SJSA1 (cell line): ENCODE measurements at places on chromosomes 7 and 10.

DNA sequence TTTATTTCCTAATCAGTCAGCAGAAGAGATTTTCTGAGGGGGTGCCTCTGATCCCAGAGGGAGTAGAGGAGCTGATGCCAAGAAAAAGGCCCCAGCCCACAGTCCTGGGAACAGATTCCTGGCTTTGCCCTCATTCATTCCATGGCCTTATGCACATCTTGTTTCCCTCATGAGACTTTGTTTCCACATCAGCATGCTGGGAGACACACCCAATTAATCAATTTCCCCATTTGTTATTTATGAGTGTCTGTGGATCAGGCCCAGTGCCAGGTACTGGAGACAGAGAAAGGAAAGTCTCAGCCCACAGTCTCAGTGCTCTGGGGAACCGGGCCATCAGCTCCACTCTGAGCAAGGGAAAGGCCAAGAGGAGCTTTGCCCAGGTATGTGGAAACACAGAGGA, 496.2 kb upstream of the ZMIZ1 start:
- H3K4me3 ChIP-seq, result no peak overlapping the region
- H3K36me3 ChIP-seq, result no peaks in the 10 kb centered on the region
- no peaks in the 10 kb centered on the region for H3K27me3 ChIP-seq
- peaks cover 17% of the 10 kb centered on the region for H3K4me1 ChIP-seq
- no peak for DNase-seq
- no peak overlapping the region for H3K27ac ChIP-seq

GRCh38 chr10:126049759-126050700, 153.7 kb downstream of the FANK1 start:
- H3K27me3 ChIP-seq, result no peaks in the 10 kb centered on the region
- DNase-seq, result no peak
- no peaks in the 10 kb centered on the region for H3K36me3 ChIP-seq
- no peaks in the 10 kb centered on the region for H3K4me1 ChIP-seq
- no peak overlapping the region for H3K4me3 ChIP-seq

GRCh38 chr10:22228167-22228938, 10.5 kb upstream of the EBLN1 start:
- DNase-seq, result no peak
- no peaks in the 10 kb centered on the region for H3K27me3 ChIP-seq
- peak overlapping the region; percentile 41 for H3K27ac ChIP-seq
- peaks cover 12% of the 10 kb centered on the region; the same call in 1 of the 2 replicates for H3K4me1 ChIP-seq
- H3K36me3 ChIP-seq, result no peaks in the 10 kb centered on the region

GRCh38 chr7:111470998-111471397, 91.3 kb downstream of the IMMP2L start:
- no peaks in the 10 kb centered on the region for H3K36me3 ChIP-seq
- no peak overlapping the region for H3K27ac ChIP-seq
- H3K27me3 ChIP-seq, result no peaks in the 10 kb centered on the region
- no peak for DNase-seq

DNA sequence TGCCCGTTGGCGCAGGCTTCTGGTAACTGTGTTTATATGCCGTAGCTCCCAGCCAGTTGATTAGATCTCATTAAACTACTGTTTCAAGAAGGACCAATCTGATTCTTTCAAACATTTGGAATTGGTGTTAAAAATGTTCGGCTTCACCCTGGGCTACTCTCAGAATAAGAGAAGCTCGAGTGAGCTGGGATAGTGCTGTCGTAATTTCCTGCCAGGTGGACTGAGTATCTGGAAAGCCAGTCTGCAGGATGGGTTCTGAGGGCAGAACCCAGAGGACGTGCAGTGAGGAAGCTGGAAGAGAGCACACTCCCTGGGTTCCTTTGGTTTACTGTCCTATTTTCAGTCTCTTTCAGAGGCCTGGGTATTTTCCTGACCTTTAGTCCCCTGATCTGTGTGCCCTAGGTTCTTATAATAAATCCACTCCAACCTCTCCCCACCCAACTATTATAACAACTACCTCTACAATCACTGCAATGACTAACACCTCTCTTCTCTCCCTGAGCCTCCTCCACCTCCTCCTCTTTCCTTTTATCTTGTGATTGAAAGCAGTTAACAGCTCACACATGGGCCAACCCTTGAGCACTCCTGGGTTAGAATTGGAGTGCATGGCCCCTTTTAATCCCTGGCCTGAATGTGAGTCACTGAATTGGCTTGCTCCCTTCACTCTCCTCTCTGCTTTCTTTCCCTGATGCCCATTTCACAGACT, 63.0 kb downstream of the AOAH start:
- DNase-seq, result peak; percentile 68
- no peak overlapping the region for H3K4me3 ChIP-seq
- H3K36me3 ChIP-seq, result no peaks in the 10 kb centered on the region
- H3K27ac ChIP-seq, result peak overlapping the region; percentile 100
- peaks cover 58% of the 10 kb centered on the region for H3K4me1 ChIP-seq

DNA sequence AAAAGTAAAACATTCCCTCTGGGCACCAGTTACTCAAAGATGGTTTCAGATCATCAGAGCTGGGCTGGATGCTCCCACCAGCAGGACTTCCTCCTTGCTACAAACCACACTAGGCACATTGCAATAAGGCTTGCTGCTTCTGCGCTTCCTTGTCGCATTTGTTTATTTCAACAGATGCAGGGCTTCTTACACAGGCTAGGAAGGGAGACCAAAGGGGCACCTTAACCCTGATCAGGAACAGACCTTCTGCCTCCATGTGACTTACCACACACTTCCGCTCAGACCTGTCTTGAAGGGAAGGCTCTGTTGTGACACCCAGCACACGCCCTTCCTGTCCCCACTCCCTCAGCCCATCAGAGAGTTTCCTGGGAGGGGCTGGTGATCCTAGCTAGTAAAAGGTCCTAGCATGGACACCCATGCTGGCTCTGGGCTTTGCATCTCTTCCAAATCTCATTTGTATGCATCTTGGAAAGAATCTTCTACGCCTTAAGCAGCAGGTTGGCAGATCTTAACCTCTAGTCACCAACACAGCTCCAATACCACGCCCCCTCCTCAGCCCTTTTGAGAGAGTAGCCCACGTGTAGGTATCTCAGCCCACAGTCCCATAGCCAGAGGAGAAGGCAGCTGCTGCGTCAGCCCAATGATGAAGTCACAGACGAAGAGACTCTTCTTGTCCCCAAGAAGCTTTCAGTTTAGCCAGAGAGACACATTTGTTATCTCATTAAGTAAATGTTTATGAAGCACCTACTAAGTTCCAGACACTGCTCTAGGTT, 47.1 kb upstream of the SVIL start:
- H3K27me3 ChIP-seq, result no peaks in the 10 kb centered on the region
- no peak for DNase-seq
- no peak overlapping the region for H3K27ac ChIP-seq

DNA sequence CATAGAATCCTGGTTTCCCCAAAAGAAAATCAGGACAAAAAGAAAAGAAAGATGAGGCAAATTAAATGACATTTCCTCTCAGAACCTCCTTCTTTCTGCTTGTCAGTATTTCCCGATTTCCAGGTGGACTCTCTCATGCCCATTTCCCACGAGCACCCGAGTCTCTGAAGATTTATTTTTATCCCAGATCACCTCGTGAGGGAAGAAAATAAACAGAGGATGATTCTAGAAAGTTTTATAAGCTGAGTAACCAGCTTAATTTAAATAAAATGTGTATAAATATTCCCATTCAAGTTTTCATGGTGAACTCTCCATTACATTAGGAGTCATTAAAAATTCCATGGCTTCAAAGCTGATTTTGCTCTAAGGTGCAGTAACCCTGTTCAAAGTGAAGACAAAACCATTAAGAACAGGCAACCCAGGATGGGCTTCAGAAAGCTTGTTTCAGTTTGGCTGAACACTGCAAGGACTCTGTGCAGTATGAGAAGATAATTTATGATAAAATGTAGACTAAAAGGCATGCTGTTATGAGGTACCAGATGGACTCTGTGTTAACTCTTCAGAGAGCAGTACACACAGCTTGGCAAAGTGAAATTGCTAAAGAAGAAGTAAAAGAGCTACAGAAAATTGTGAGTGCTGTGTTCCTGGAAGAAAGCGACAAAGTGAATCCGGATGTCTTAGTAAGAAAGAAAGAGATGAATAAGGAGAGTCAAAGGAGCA, 521.3 kb upstream of the LRRN3 start:
- peak overlapping the region; percentile 19; the same call in 1 of the 2 replicates for H3K27ac ChIP-seq
- peaks cover 14% of the 10 kb centered on the region; the same call in 1 of the 2 replicates for H3K4me1 ChIP-seq
- H3K27me3 ChIP-seq, result no peaks in the 10 kb centered on the region
- H3K4me3 ChIP-seq, result no peak overlapping the region
- DNase-seq, result peak; percentile 29

GRCh38 chr7:127983804-127984332, 47.4 kb downstream of the LRRC4 start:
- H3K4me1 ChIP-seq, result peaks cover 17% of the 10 kb centered on the region
- no peak overlapping the region for H3K27ac ChIP-seq
- H3K4me3 ChIP-seq, result no peak overlapping the region
- DNase-seq, result no peak

- H3K4me3 ChIP-seq, result no peak overlapping the region
- H3K27me3 ChIP-seq, result no peaks in the 10 kb centered on the region
- no peaks in the 10 kb centered on the region; the same call in 1 of the 2 replicates for H3K4me1 ChIP-seq
- DNase-seq, result no peak
- H3K27ac ChIP-seq, result no peak overlapping the region
Observed at GRCh38 chr7:47698386-47698785, 116.5 kb upstream of the TNS3 start.

GRCh38 chr7:1124816-1125602, 35.0 kb downstream of the ZFAND2A start:
- no peaks in the 10 kb centered on the region; the same call in 1 of the 2 replicates for H3K36me3 ChIP-seq
- H3K4me1 ChIP-seq, result no peaks in the 10 kb centered on the region
- DNase-seq, result peak; percentile 34
- no peak overlapping the region for H3K27ac ChIP-seq

GRCh38 chr7:22442882-22443369, 57.1 kb downstream of the STEAP1B start:
- no peaks in the 10 kb centered on the region for H3K4me1 ChIP-seq
- H3K36me3 ChIP-seq, result no peaks in the 10 kb centered on the region
- no peak for DNase-seq
- H3K27ac ChIP-seq, result no peak overlapping the region

DNA sequence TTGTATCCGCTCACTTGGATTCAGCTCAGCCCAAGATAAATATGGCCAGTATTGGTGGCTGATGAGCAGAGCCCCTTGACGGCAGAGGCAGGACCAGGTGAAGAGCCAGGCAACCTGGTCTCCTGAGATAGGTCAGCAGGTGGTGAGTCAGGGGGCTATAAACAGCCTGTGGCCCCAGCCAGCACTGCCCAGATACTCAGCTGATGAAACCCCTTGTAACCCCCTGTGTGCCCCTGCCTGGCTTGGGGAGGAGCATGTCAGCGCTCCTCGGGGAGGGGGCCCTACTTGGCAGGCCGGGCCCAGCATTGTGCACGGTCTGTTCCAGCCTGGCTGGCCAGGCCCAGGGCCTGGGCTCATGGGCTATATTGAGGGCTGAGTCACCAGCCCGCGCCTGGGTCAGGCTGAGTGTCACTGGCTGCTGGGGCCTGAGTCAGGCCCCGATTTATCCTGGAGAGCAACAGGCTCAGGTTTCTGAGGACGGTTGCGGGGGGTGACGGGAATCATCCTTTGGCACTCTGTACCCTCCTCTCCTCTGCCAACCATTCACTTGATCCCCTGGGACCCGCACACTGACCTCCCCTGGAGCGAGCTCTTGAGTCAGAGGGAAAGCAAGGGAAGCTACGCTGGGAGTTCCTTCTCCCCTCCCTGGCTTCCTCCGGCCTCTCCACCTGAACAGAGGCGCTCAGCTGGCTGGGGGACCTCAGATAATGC, 2.8 kb upstream of the FLNC start:
- peak overlapping the region; percentile 45 for H3K27ac ChIP-seq
- H3K27me3 ChIP-seq, result no peaks in the 10 kb centered on the region
- H3K4me1 ChIP-seq, result peaks cover 48% of the 10 kb centered on the region
- peaks cover 4% of the 10 kb centered on the region; the same call in 1 of the 2 replicates for H3K36me3 ChIP-seq
- H3K4me3 ChIP-seq, result no peak overlapping the region

DNA sequence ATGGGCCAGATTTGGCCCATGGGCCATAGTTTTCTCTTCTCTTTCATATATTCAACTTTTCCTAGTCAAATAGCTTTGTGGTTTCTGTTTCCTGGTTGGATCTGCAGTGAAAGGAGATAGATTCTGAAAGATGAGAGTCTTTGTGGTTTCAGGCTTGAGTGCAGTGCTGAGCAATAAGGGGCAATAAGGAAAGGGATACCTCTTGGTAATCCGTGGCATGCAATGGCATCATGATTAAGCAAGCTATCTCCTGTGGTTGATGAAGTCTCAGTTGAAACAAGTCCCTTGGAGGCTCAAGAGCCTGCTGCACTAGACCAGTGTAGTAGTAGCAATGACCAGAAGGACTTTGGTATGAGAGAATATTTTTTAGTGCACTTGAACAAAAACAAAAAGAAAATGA, 187.7 kb upstream of the CNTNAP2 start:
- H3K27ac ChIP-seq, result no peak overlapping the region
- no peak overlapping the region for H3K4me3 ChIP-seq
- H3K36me3 ChIP-seq, result no peaks in the 10 kb centered on the region
- no peaks in the 10 kb centered on the region for H3K4me1 ChIP-seq

DNA sequence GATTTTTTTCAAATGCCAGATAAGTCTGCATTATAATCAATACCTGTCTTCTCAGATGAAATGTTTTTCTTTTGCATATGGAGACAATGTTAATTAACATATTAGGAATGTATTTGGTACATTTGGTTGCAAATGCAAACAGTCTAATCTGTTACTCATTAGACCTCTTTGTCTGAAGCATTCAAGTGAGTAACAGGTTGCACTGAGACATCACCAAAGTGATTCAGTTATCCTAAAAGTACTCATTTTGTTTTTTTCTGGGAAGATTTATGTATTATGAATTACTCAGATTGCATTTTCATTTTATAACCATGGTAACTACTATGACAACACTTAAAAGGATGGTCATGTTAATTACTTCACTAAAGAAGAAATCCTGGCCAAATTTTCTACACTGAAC, 513.6 kb downstream of the HTR7 start:
- no peaks in the 10 kb centered on the region for H3K4me1 ChIP-seq
- no peak overlapping the region for H3K4me3 ChIP-seq

DNA sequence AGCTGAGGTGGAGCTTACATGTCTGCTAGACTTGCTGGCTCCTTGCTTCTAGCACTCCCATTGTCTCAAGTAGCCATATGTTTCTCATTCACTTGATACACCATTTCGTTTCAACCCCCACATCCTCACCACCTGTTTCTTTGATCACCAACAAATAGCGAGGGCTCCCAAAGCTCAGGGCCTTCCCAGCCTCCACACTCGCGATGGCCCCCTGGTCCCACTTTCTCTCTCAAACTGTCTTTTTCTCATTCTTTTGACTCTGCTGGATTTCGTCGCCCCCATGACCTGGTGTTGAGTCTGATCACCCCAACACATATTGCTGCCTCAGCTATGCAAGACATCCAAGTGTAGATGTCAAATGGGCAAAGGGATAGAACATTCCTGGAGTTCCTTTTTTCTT, 26.0 kb upstream of the SMNDC1 start:
- peaks cover 29% of the 10 kb centered on the region for H3K4me1 ChIP-seq
- no peak overlapping the region for H3K4me3 ChIP-seq
- no peaks in the 10 kb centered on the region for H3K36me3 ChIP-seq

DNA sequence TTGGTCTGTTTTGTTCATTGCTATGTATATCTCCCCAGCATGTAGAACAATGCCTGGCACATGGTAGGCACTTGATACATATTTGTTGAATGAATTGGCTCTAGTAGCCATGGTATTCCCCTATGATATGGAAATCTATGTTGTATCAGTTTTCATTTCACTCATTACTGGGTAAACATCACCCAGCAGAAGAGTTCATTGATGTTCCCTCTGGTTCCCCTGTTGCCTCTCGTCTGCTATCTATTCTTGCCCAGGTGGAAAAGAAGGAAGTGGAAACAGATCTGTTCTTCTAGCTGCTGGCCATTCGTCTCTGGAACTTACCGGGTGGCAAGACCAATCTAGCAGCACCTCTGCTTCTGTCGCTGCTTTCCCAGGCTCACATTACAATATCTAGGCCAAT, 71.5 kb downstream of the LRRC4 start:
- no peaks in the 10 kb centered on the region for H3K4me1 ChIP-seq
- H3K4me3 ChIP-seq, result no peak overlapping the region
- no peaks in the 10 kb centered on the region for H3K27me3 ChIP-seq
- DNase-seq, result no peak
- H3K27ac ChIP-seq, result no peak overlapping the region
